NCI-H1436 treated with DMSO at 0.1 percent for 48 hours (cell line): ENCODE measurements at places on chromosomes 5 and 9.

DNA sequence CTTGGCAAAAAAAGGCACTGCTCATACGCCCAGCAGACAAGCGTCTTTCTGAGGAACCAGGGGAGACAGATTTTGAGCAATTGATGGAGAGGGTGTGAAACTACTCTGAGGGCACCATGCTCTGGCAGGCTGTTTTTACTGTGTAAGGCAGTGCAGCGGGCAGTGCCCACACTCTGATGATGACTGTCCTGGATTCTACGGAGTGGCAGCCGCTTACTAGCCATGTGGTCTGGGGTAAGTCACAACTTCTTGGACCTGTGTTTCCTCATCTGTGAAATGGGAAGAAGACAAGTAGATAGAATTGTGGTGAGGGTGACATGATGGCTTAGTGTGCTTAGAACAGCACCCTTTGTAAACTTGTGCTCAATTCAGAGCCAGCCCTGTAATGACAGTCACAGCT, 38.8 kb downstream of the FABP6 start:
- DNase-seq: no peak

DNA sequence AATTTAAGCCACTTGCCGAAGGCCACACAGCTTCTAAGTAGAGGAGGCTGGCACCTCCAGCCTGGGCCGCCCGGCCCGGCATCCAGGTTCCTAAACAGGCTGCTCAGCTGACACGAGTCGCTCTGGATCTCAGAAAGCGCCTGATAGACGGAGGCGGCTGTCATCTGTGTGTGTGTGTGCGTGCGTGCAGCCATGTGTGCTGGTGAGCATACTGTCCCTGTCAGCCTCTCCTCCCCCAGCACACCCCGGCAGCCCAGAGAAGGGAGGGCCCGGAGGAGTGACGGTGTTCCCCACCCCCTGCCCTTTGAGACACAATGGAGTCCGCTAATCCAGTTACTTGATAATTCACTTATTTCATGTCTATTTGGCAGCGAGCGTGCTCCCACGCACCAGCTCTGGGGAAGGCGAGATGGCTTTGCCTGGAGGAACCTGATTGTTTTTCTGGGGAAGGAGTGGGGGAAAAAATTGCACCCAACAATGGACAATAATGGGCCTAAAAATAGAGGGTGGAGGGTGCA, 20.0 kb downstream of the NTNG2 start:
- no peak for DNase-seq

DNA sequence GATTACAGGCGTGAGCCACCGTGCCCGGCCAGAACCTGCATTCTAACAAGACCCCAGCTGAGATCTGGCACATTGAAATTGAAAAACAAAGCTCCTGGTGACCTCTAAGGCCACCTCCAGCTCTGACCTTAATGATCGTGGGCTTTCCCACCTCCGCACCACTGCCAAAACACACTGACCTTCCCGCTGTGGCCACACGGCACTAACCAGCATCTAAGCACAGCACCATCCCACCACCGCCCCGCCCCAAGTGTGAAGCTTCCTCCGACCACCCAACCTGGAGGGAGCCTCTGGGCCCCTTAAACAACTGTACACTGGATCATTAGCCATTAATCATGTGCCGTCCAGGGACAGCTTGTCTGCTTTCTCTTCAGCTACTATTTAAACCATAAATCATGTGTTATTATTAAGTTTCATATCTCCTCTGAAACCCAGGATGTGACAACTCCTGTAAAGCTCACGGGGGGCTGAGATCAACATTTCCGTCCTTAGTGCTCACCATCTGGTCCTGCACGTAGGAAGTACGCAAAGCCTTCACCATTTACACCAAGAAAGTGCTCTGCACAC, 80.6 kb downstream of the COL23A1 start:
- no peak for DNase-seq

DNA sequence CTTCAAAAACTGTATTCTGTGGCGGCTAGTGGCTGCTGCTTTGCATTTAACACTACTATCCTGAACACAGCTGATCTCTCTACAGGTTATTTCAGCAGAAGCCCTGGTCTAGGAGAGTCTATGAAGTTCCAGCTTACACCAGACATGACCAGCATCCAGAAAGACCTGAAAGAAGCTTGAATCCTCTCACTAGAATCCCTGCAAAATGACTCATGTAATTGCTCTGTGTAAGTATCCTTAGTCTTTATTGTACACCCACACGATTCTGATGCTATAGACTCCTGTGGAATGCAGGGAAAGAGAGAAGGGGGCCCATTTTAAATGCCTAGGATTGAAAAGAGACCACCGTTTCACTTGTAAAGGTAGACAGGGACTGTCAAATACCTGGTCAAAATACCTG, 859 bp upstream of the GRIA1 start:
- no peak for DNase-seq

GRCh38 chr5:178331491-178331996, 98.9 kb upstream of the PHYKPL start:
- DNase-seq: no peak

- no peak for DNase-seq
Measured at GRCh38 chr5:158175934-158176481, 317.1 kb upstream of the CLINT1 start.

GRCh38 chr9:114061292-114061691, 16.8 kb downstream of the AMBP start:
- no peak for DNase-seq

DNA sequence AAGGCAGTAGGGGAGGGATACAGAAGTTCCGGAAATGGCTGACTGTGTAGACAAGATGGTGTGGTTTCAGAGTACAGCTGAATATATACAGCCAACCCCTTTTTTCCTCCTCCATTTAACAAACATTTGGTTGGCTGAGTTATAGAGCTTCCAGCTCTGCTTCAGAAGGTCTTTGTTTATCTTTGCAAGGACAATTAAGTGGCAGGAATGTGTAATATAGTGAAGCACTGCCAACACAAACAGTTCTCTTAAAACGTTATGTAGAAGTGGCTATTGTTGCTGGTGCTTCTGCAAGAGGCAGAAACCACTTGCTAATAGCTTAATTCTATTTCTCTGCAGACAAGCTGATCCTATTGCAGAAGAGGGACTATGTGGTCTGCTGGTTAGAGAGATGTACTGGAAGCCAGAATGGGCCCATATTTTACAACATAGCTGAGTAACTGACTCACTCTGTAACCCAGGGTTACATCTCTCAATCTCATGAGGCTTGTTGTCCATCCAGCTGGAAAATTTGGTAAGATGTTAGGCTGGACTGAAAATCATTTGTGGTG, 62.7 kb upstream of the OSMR start:
- DNase-seq: no peak

GRCh38 chr5:158017469-158017868, 158.5 kb upstream of the CLINT1 start:
- DNase-seq: no peak

GRCh38 chr5:160278343-160278742, 34.0 kb downstream of the CCNJL start:
- DNase-seq: no peak

DNA sequence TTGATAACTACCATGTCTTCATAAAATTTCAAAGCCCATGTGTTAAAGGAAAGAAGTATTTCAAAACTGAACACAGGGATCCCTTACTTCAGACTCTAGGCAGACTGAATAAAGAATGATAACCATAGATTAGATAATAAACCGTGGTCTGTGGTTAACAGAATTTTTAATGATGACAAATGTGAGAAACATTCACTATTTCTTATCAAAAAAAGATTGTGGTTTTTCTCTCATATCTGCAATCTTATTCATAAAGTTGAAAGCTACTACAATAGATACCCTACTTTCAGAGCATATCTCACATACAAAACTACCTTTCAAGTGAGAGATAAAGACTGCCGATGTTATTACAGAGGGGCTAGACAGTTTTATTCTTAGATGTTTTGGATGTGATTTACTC, 816.8 kb upstream of the DMAC1 start:
- DNase-seq: no peak

DNA sequence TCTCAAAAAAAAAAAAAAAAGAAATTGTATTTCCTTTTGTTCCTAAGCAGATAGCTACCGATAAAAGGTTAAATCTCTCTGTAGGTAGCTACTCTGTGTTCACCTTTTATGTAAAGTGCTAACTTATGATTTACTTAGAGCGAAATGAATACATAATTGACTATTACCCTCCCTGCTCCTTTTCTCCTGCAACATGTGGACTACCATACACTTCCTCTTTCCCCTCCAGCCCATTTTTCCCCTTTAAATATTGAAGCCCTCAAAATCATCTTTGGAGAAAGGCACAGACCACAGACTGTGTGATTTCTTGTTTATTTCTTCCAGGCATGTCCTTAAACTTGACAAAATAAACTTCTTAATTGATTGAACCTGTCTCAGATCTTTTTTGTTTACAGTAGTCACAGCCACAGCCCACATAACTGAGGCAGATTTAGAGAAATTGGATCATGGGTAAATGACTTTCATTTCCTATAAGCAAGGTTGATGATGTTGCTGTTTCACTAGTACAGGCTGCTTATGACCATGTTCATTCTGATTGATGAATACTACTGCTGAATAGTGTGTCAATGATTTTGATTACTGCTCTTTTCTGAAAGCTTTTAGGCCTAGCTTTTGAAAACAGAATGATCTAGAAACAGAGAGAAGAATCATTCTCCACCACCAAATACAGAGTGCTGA, 59.2 kb downstream of the PHAX start:
- DNase-seq: no peak

- no peak for DNase-seq
Measured at GRCh38 chr5:54621709-54622108, 104.2 kb downstream of the SNX18 start.

- DNase-seq: no peak
Measured at GRCh38 chr5:151180291-151180690, 22.7 kb upstream of the ANXA6 start.

DNA sequence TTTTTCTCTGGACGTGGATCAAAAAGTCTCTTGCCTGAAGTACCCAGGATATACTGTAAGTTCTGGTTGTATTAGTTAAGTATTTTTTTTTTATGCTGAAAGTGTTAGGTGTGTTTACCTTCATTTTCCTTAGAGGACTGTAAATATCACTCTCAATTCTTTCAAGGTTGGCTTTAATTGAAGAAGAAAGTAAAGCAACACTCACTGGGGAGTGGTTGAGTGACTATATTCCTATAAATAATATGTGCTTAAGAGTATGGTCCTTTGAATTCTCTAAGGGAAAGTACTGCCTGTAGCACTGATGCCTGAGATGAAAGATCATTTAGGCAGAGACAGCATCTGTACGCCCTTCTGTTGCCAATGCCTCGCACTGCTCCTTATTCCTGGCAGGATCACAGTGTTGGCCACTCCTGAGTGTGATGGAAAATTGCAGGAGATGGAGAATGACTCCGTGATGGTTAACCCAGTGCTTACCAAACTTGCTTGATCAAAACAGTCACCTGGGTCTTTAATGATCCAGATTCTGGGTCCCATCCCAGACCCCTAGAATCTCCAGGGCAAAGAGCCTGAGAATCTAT, 182.0 kb upstream of the MPDZ start:
- DNase-seq: no peak

DNA sequence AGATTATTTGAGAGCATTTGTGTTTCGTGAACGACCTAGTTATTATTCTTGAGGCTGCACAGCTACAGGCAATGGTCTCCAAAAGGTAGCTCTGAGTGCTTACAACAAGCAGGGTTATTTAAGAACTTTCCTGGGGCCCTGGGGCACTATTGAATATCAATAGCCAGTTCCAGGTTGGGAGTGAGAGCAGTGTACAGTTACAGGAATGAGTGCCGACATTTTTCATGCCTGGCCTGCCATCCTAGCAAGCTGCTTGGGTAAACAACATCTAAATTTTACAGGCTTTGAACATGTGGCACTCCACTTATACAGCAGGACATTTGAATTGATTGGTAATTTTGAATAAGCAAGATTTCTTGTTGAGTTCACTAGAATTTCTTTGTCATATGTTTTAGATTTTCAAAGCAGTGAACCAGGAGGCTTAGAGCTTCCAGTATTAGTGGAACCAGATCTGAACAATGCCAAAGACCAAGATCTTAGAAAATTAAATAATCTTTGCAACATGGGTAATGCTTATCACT, 171.9 kb upstream of the GDNF start:
- DNase-seq: no peak

- DNase-seq: no peak
Measured at GRCh38 chr9:34555002-34555348, 32.2 kb upstream of the ENHO start.

- DNase-seq: no peak
Measured at GRCh38 chr5:173868096-173868880, 19.9 kb upstream of the CPEB4 start.

DNA sequence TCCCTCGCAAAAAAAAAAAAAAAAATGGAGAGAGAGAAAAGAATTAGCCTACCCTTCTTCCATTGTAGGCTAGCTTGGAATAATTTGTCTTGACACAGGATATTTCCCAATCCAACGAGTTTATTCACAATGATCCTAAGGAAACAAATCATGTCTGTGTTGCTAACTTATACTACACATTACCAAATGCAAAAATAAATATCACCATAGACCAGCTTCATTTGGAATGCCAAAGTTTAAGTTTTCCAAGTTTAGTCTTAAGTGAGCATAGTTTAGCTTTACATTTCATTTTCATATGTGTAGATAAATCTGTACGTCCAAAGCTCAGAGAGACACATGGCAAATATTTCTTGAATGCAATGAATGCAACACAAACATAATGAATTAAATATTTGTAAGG, 1106.2 kb upstream of the DMAC1 start:
- DNase-seq: no peak

DNA sequence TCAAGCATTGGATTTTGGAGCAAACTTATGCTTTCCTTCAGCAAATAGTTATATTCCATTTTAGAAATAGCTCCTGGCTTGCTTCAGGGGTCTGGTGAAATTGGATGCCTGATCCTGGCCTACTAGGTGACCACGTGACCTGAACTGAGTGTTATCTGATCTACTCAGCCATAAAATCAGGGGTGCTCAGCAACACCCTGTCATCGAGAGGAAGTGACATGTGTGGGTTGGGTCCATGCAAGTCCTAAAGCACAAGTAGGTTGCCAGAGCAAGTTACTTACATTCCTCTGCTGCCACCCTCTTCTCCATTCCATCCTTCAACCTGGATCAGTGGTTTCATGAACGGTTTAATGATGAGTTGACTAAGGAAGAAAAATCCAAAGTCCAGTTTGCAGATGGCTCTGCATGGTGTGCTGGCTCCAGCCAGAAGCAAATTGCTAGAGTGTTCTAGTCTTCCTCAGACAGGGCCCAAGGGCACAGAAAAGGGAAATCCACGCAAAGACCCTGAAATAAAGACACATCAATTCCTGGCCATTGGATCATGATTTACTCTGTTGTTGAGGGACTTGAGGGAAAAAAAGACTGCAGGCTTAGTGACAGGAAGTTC, 2.8 kb upstream of the FAM193B start:
- DNase-seq: no peak

DNA sequence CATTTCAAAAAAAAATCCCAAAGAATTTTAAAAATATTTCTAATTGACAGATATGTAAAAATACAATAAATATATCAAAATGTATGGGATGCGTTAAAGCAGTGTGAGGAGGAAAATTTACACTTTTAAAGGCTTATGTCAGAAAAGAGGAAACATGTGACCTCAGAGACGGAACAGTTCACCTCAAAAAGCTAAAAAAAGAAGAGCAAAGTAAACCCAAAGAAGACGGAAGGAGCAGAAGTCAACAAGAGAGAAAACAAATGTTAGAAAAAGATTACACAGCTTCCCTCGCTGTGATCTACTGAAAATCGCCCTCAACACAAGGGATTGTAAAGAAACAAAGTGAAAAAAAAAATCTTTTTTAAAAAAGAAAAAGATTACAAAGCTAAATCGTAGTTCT, 186.9 kb downstream of the AUH start:
- DNase-seq: no peak

GRCh38 chr5:176577312-176578176, 28.4 kb downstream of the CDHR2 start:
- no peak for DNase-seq

- DNase-seq: no peak
Measured at GRCh38 chr5:51986733-51987132, 603.5 kb downstream of the ISL1 start.
